Left lung (tissue), 14 donors: ENCODE measurements at places on chromosomes 1 and 21. TPM values are rescaled to one million over a fixed set of nuclear protein-coding genes. Genes with fewer than 3 reads are reported as not detected.

GRCh38 chr1:24959623-24959975, 29.5 kb upstream of the RUNX3 start:
- no peak for DNase-seq

The FAM110D gene
- 2.3 TPM for total RNA-seq

- no peak for DNase-seq
Measured at GRCh38 chr1:48738356-48738755, 38.3 kb downstream of the BEND5 start.

DNA sequence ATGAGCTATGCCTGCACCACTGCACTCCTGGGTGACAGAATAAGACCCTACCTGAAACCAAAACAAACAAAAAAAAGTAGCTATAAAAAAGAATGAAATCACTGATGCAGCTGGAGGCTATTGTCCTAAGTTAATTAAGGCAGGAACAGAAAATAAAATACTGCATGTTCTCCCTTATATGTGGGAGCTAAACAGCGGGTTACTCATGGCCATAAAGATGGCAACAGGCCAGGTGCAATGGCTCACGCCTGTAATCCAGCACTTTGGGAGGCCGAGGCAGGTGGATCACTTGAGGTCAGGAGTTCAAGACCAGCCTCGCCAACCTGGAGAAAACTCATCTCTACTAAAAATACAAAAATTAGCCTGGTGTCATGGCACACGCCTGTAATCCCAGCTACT, 152.7 kb downstream of the PIK3R3 start:
- no peak for DNase-seq

DNA sequence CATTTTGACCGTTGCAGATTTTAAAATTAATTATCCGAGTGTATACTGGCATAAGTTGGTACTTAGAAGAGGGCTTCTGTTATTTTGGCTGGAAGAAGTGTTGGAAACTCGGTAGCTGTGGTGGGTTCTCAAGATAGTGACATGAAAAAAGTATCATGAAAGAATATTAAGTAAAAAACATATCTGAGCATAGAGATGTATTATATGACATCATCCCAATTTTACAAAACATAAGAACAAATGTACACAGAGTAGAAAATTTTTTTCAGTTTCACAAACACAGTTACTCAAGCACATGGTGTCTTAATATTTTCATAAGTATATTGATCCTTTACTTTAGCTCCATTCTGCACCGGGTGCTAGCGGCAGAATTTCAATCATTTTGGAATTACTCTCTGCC, 684 bp downstream of the IFI16 start:
- no peak for DNase-seq

DNA sequence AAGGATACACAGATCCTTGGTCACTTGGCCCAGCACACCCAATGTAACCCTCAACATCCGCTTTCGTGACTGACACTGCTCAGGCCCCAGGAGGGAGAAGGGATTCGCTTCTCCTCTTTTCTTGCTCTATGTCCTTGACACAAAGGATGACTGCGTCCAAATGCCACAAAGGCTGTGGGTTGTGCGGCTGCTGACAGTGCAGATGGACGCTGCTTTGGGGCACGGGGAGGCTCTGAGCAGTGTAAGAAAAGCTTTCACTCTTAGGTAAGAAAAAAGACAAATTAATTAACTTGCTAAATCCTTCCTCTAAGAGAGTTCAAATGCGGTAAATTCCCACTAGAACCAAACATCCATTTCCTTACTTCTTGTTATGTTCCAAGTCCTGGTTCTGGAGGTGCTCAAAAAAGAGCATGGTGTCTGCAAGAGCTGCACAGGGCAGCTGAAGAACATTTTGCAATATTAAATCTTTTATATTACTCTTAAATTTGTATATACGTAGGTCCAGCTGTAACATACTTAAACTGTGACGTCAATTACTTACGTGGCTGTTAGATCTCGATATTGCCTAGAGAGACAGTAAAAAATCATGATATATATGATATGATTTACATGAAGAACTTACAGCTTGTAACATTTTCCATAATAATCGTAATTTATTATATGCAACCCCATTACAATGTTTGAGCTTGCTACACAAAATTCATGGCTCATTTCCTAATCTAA, 19.4 kb upstream of the EPHB2 start:
- DNase-seq: no peak

GRCh38 chr1:166918956-166919316, 42.9 kb upstream of the TADA1 start:
- DNase-seq: no peak

The HAPLN2 gene
- total RNA-seq: 0.18 TPM

The SLC25A34 gene
- total RNA-seq: 2.6 TPM

GRCh38 chr1:64542118-64542517, 72.2 kb downstream of the CACHD1 start:
- DNase-seq: no peak

DNA sequence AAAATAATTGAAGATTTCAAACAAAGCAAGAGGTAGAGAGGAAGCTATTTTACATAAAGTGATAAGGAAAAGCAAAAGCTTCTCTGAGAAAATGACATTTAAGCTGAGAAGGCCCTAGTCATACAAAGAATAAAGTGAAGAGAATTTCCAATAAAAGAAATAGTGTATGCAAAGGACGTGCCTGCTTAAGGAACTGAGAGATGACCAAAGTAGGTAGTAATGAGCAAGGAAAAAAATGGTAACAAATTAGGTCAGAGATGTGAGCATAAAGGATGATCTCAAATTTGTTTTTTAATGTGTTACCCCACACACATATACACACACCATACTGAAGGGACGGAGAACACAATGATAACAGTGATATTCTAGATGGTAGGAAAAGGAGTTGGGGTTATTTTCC, 46.4 kb downstream of the NRIP1 start:
- no peak for DNase-seq

The NECAP2 gene
- 69.5 TPM for total RNA-seq

The RHOC gene
- 197 TPM for total RNA-seq

DNA sequence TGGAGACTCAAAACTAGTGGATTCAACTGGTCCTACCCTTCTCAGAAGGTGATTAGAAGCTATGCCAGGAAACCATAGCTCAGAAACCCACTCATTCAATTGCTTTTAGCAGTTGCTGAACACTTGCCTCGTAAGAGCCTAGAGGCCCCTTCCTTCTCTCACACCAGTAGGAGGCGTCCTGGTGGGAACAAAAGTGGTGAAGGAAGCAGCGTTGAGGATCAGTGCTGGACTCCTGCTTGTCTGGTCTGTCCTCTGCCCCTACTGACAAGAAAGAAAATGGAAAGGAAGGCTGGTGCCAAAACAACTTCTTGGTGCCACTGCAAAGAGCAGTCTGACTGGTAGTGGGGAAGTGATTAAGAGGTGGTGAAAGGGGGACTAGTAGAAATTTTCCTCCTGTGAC, 269.7 kb downstream of the LMO4 start:
- DNase-seq: no peak

- DNase-seq: no peak
Measured at GRCh38 chr1:179090522-179090921, 8.7 kb downstream of the TOR3A start.

- DNase-seq: no peak
Measured at GRCh38 chr1:221439747-221440501, 302.0 kb downstream of the DUSP10 start.

The S100A7A gene
- not detected for total RNA-seq

The TMEM200B gene
- 5.7 TPM for total RNA-seq

DNA sequence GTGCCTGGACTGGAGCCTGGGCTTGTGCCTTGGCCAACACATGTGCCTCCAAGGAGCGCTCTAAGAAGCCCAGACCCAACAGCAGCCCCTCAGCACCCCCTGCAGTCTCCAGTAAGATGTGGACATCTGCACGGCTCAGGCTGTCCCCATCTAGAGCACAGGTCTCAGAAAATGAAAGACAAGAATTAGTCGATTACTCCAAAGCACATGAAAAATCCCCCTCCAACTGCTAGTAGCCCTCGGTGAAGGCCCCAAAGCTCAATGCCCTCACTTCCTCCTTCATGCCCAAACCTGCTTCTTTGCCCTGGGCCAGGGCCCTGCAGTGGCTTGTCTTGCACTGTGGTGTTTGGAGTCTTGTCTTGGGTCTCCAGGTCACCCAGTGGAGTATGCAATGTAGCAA, 21.9 kb upstream of the ERO1B start:
- no peak for DNase-seq

DNA sequence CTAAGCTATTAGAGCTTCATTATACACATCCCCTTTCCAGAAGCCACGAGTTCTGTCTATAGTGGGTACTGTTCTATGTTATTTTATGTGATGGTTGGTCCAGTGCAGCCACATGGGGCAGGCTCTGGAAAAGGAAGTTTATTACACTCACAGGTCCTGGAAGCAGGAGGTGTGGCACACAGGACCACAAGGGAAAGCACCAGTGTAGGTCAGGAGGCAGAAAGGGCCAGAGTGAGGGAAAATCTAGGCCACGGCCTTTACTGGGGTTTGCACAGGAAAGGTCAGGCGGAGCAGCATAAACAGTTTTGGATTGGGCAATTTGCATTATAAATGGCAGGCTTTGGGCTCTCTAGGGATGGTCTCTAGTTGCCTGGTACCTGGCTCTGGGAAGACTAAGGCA, 21.8 kb upstream of the CNIH3 start:
- no peak for DNase-seq

GRCh38 chr1:172895761-172896160, 155.0 kb downstream of the TNFSF18 start:
- no peak for DNase-seq

DNA sequence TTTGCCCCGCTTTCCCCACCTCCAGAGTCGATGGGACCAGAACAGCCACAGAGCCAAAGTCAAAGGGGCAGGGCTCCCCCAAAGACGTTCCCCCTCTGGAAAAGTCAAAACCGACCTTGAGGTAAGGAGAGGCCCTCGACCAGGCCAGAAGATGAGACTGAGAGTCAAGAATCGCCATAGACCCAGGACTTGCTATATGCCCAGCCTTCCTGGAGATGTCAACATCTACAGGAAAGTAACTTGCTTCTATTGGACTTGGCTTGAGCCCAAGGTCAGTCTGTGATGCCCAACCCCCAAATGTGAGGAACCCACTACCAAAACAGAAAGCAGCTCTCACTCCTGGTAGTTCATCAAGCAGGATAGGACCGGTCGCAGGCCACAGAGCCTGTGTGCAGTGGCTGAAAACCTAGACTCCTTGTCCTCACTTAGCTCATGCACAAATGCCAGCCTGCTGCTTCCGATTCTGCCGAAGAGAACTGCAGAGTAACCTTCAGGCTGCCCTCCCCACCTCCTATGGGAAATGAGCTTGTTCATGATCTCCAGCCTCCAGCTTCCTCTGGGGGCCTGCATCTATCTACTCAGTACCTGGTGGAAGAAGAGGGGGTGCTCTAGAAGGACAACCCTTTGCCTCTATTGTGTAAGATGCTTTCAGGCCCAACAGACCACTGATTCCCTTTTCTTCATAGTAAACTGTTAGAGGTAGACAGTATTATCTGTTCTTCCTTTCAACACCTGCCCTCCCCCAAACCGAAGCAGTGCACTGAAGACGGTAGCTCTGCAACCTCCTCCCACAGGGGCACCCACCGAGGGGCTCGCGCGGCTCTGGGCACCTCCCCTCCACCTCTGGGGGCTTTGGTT, 1.4 kb downstream of the ACOT7 start:
- DNase-seq: no peak

The EFNA1 gene
- 63.7 TPM for total RNA-seq

The WNT2B gene
- 5.3 TPM for total RNA-seq

GRCh38 chr1:88813471-88813870, 77.9 kb downstream of the GTF2B start:
- DNase-seq: no peak

DNA sequence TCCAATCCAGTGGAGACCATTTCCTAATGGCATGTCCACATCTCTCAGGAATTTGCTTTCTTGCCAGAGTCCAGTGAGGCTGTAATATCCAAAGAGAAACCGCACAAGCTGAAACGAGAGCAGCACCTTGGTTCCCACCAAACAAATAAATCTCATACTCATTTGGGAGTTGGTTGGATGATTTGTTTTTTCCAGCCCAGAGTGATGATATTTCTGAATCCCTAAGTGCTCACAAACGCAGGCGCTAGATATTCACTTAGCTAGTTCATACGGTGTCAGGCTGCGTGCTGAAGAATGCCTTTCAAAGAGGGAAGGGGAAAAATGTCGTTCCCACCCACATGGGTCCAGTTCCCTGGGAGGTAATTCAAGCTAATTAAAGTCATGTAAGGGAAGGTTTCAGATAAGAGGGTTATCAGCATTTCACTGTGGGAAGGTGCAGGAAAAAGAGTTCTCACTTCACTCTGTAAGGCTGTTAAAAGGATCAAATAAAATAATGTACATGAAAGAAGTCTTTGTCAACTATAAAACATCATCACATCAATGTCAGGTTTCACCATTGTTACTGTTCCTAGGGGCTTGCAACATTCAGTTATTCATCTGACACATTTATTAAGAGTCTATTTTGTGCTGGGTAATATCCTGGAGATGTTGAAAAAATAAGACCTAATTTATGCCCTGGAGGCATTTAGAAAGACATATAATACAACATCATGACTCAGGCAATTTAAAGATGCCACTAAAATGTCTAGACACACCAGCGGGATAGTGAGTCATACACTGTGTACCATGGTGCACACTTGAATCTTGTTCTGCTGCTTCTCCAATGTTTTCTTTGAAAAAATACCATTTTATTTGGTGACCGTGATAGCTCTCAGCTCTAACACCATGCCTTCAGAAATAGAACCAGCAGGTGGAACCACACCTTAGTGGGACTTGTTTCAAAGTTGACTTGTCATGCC, 19.3 kb downstream of the DPT start:
- no peak for DNase-seq

The XCL1 gene
- 0.73 TPM for total RNA-seq

DNA sequence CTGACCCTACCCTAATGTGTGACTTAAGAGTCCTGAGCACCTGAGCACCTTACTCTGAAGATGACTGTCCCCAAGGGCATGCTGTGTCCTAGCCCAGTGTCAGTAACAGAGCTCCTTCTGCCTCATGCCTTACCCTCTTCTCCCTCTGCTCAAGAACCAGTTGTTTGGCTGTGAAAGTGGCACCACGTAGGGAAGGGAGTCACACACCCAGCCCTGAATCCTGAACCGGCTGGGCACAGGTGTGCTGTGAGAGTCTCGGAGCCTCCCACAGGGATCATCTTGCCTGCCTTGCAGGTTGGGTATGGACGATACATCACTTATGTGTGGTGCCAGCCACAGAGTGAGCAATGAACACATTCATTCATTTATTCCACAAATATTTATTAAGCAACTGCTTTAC, 220.6 kb downstream of the DYRK1A start:
- DNase-seq: no peak

- DNase-seq: no peak
Measured at GRCh38 chr1:94413311-94413710, 4.9 kb upstream of the ABCD3 start.

GRCh38 chr1:167881786-167882185, 32.1 kb downstream of the ADCY10 start:
- DNase-seq: no peak

The LRRC40 gene
- 12.5 TPM for total RNA-seq

The FAM151A gene
- not detected for total RNA-seq

The NR5A2 gene
- 2.8 TPM for total RNA-seq

- no peak for DNase-seq
Measured at GRCh38 chr1:7482077-7482476, 289.0 kb upstream of the VAMP3 start.
